ENCODE measurements at places on chromosomes 1 and 21. TPM values are rescaled to one million over a fixed set of nuclear protein-coding genes. Genes with fewer than 3 reads are reported as not detected.

- DNase-seq, result no peak
- no peak overlapping the region for H3K4me3 ChIP-seq
- H3K27ac ChIP-seq, result no peak overlapping the region
- no peaks in the 10 kb centered on the region for H3K36me3 ChIP-seq
Measured at GRCh38 chr1:185663332-185663731, 70.9 kb upstream of the HMCN1 start.

DNA sequence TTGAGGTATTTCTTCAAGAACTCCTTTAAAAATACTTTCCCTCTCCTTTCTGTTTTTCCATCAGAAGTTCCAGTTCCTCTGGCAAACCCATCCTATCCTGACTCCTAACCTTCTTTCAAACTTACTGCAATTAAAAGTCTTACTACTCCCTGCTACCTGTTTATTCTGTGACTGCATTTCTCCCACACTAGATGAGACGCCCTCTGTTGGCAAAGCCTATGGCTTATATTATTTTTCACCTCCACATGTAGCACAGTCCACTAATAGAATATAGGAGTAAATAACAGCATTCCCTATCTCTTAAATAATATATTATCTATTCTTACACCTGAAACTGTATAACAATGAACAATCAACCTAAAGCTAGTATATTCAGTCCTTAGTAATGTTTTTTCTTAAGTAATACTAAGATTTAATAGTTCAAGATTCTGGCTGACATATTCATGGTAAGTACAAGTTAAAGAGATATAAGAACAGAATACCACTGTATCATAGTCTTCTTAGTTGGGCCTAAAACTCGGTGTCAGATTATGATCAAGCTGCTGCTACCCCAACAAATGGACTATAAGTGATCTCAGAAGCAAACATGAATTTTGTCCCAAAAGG lies 54.8 kb downstream of the RAB3GAP2 start:
- H3K36me3 ChIP-seq, result no peaks in the 10 kb centered on the region
- H3K4me3 ChIP-seq, result no peak overlapping the region
- H3K27ac ChIP-seq, result no peak overlapping the region
- H3K4me1 ChIP-seq, result peaks cover 5% of the 10 kb centered on the region
- DNase-seq, result no peak

DNA sequence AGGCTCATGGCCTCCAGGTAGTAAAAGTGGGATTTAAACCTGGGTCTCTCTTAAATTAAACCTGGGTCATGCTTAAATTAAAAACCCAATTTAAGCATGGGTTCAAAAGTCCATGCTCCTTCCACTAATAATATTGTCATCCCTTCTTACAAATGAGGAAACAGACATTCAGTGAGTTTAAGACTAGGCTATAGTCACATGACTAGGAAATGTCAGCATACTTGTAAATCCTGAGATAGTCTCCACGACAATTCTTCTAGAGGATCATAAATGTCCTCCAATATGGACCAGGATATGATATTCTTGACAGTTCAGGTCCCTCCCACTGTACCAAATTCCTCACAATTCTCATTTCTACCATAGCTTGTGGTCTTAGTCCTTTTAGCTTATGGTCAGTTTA lies 10.5 kb upstream of the IGFN1 start:
- no peaks in the 10 kb centered on the region for H3K36me3 ChIP-seq
- no peak overlapping the region for H3K4me3 ChIP-seq
- peaks cover 17% of the 10 kb centered on the region for H3K4me1 ChIP-seq
- no peak for DNase-seq

GRCh38 chr1:116368241-116368640 lies 4.8 kb upstream of the ATP1A1 start:
- no peak overlapping the region for H3K4me3 ChIP-seq
- H3K4me1 ChIP-seq, result no peaks in the 10 kb centered on the region
- no peaks in the 10 kb centered on the region for H3K36me3 ChIP-seq
- peaks cover 37% of the 10 kb centered on the region for H3K27me3 ChIP-seq
- H3K27ac ChIP-seq, result no peak overlapping the region

DNA sequence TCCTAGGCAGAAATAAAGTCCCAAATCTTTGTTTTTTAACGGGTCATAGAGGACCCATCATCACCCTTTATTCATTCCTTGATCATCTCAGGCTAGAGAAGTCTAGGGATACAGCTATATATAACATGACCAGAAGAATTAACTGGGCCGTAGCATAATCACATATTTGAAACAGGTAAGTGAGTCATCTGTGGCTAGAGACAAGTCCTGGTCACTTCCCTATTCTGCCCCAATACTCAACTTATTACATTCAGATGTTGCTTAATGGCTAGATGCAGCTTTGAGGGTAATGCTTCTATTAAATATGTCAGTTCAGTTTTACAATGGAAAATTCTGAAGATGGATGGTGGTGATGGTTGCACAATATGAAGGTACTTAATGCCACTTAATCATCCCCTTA lies 47.0 kb downstream of the EXO1 start:
- H3K36me3 ChIP-seq, result no peaks in the 10 kb centered on the region
- no peak overlapping the region for H3K27ac ChIP-seq
- no peaks in the 10 kb centered on the region for H3K27me3 ChIP-seq
- no peak for DNase-seq

DNA sequence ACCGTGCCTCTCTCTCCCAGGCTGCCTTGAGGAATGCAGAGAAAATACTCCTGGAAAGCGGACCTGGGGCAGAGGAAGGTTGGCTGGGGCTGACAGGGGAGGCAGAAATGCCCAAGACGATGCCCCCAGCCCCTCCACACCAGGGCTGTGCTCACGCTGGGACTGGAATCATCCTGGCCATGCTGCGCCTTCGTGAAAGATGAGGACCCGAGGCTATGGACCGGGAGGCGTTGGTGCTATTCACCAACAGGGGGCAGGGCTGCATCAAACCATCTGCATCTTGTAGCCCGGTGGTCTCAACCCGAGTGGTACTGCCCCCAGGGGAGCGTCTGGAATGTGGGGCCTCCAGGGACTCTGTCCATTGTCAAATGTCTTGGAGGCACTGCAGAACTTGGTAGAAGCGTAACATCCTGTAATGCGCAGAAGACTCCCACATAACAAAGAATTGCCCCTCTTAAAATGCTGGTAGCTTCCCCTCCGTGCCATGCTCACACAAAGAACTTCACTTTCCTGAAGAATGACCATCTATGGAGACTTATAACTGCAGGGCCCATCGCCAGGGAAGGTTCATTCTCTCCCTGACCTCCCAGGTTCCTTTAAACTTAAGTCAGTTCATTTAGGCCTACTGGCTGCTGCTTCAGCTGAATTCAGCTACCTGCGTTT lies 251.2 kb downstream of the RRAGC start:
- H3K4me1 ChIP-seq, result no peaks in the 10 kb centered on the region
- no peak overlapping the region for H3K4me3 ChIP-seq
- no peaks in the 10 kb centered on the region for H3K36me3 ChIP-seq

- H3K27me3 ChIP-seq, result peaks cover 42% of the 10 kb centered on the region
- H3K4me1 ChIP-seq, result no peaks in the 10 kb centered on the region
- H3K4me3 ChIP-seq, result no peak overlapping the region
- H3K36me3 ChIP-seq, result 0 out of 2 replicates have a peak, but pooled peaks cover 4% of the 10 kb centered on the region
Measured at GRCh38 chr1:21397813-21398188, 42.1 kb upstream of the NBPF3 start.

DNA sequence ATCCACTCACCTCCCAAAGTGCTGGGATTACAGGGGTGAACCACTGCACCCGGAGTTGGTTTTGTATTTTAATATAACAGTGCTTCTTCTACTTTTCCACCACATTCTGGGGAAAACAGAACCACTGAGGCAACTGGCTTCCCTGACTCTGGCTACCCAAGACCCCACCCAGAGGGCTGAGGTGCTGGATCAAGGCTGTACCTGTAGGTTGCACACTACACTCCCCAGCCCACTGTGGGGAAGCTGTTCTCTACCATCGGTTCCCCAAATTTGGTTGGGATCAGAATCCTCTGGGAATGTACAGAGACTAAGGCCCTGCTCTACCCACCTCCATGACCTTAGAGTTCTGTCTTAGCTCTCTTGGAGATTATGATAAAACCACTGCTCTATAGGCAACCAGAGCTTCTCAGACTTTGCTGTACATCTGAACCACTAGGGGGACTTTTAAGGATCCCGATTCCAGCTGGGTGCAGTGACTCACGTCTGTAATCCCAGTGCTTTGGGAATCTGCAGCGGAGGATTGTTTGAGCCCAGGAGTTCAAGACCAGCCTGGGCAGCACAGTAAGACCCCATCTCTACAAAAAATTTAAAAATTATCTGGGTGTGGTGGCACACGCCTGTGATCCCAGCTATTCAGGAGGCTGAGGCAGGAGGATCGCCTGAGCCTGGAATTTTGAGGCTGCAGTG lies 51.6 kb downstream of the GNG4 start:
- no peak overlapping the region for H3K27ac ChIP-seq
- peaks cover 6% of the 10 kb centered on the region for H3K27me3 ChIP-seq
- H3K36me3 ChIP-seq, result no peaks in the 10 kb centered on the region

FCAMR gene
- not detected for total RNA-seq

LRRC8C gene
- total RNA-seq, result 4.8 TPM

SNRNP40 gene
- total RNA-seq, result 33.2 TPM

All from HFFc6 (cell line).